AG20443 (cell line): ENCODE measurements at places on chromosomes 12 and 14.

- DNase-seq = no peak
Observed at GRCh38 chr12:1622406-1622805, 6.6 kb upstream of the WNT5B start.

DNA sequence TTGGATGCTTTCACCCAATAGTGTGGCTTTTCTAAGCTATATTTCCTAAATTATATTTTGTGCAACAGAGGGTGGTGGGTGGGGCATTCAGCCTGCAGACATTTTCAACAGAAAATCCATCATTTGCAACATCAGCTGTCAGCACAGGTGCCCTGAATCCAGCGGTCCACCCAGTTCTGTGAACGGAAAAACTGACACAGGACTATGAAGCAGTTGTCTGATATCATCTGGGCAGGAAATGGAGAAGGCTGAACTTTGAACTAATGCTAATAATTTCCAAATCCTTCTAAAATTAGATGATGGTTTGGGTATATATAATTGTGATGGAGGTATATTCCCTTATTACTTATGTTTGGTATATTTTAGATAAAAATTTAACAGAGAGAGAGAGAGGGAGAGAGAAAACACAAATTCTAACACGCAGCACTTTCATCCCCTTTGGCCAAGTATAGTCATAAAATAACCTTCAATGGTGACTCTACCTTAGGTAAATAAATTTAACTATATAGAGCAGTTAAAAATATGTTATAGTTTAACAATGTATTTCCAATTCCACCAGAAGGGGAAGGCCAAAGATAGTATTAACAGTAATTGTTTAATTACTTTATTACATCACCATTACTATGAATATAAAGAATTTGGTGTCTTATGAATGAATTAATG, 58.3 kb upstream of the PTPRB start:
- no peak for DNase-seq

DNA sequence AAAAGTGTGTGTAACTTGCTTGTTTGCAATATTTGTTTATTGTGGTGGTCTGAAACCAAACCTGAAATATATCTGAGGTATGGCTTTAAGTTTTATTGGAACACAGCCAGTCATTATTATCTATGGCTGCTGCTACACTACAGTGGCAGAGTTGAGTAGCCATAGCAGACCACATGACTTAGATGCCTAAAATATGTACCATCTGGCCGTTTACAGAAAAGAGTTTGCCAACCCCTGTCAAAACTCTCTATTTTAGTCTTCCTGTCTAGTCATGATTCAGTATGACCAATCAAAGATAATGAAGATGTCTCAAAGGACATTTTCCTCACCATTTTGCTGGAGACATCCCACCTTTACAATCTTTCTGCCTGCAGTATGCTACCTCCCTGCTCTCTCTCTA, 242.3 kb downstream of the ANO6 start:
- no peak for DNase-seq

- DNase-seq = no peak
Observed at GRCh38 chr14:41505491-41505890, 101.2 kb upstream of the LRFN5 start.

DNA sequence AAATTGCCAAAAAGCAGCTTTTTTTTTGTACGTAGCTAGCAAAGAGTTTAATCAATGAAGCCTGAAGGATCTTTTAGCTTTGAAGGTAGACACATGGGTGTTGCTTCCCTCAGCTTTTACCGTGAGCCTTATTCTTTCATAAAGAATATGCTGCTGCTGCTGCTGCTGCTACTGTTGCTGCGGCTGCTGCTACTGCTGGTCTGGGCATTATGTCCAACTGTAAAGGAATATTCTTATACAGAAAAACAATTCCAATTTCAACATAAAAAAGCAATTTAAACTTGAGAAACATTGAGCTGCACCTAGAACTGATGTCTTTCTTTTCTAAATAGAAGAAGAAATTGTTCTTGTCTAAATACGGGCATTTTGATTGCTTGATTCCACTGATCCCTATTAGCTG, 38.9 kb upstream of the PPP1R12A start:
- no peak for DNase-seq

GRCh38 chr12:66629138-66629870, 49.6 kb downstream of the GRIP1 start:
- no peak for DNase-seq

DNA sequence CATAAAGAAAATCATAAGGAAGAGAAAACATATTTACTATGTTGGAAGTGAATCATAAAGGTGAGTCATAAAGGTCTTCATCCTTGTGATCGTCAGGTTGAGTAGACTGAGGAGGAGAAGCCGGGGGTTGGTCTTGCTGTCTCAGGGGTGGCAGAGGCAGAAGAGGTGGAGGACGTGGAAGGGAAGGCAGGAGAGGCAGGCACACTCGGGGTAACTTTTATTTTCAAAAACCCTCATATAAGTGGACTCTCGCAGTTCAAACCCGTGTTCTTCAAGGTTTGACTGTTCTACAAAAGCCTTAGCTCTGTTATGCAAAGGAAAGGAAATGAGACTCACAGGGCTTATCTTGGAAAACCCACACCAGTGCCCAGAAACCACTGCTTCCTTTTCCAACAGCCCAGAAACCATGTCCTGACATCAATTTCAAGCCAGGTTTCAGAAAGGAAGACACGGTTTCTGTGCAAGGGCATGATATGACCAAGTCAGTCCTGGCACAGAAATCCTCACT, 14.0 kb downstream of the SMCO2 start:
- no peak for DNase-seq

DNA sequence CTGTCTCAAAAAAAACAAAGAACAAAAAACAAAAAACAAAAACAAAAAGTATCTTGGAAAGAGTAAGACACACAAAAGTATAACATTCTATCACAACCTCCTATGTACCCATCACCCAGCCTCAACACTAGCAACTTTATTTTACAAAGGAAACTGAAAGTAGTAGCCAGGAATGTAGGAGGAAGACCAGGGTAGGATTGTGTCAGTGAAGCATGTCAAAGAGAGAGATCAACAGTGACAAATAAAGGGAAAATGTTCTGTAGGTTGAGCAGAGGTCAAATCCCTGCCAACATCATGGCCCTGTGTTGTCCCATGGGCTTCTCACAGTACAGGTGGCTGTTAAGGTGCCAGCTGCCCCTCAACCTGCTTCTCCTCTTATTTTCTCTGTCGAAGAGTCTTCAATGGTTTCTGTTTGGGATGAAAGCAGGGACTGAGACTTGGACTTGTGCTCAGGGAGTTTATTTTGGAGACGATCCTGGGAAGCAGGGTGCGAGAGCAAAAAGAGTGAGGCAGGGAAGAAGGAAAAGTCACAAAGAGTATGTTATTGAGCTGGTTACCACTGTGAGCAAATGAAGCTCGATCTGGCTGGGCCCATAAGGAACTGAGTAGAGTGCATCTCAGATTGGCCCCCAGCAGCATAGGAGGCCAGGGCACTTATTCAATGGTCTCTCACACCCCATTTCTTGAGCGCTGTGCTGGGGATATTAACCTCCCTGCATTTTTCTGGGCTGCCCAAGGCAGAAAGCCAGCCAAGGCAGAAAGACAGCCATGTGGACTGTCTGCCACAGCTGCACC, 29.4 kb upstream of the CTDSP2 start:
- no peak for DNase-seq

GRCh38 chr14:76742966-76743365, 18.3 kb upstream of the VASH1 start:
- DNase-seq = no peak

- DNase-seq = no peak
Observed at GRCh38 chr14:88312257-88312656, 10.8 kb downstream of the KCNK10 start.

DNA sequence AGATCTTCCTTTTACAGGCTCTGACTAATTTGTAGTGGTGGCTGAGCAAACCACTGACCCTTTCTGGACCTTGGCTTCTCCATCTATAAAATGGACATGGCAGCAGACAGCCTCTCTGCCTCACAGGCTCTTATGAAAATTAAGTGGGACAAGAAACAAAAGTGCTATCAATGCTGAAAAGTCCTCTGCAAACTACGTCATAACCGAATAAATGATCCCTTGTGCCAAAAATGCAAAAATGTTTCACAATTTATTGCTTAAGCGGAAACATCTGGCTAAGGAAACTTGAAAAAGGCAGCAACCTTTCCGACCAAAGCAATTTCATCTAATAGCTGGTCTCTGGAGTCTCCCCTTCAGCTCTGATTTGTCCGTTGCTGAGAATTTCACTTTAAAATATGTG, 108.5 kb upstream of the PLXNC1 start:
- peak; percentile 58 for DNase-seq

GRCh38 chr12:11798856-11799501, 149.5 kb downstream of the ETV6 start:
- peak; percentile 42 for DNase-seq
